ENCODE measurements at places on chromosomes 3 and 15.

DNA sequence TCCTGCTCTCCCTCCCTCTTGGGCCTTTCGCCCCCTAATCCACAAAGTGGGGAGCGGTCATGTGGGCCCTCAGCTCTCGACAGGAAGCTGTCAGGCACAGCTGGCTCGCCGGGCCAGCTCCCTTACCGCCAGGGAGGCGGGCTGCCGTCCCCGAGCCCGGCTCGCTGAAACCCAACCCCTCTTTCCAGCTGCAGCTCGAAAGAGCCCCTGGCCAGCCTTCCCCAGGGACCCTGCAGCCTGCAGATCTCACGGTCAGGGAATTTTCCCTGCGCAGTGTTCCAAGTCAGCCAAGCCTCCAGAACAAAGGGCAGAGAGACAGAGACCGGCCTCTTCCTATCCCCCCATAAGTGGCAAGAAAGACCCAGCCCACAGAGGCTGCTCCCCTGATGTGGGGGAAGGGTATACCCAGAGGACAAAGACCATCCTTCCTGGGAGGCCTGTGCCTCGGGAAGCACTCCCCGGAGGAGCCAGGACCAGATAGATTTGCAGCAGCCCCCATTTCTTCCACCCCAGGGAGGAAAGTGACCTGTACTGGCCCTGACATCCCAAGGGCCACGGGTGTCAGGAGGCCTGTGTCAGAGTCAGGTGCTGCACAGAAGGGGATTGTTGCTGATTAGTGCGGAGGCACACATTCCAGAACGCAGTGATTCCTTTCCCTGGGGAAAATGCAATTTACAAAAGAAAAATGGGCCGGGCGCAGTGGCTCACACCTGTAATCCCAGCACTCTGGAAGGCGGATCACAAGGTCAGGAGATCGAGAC, 32.6 kb downstream of the MAGEF1 start:
- no peak for DNase-seq

DNA sequence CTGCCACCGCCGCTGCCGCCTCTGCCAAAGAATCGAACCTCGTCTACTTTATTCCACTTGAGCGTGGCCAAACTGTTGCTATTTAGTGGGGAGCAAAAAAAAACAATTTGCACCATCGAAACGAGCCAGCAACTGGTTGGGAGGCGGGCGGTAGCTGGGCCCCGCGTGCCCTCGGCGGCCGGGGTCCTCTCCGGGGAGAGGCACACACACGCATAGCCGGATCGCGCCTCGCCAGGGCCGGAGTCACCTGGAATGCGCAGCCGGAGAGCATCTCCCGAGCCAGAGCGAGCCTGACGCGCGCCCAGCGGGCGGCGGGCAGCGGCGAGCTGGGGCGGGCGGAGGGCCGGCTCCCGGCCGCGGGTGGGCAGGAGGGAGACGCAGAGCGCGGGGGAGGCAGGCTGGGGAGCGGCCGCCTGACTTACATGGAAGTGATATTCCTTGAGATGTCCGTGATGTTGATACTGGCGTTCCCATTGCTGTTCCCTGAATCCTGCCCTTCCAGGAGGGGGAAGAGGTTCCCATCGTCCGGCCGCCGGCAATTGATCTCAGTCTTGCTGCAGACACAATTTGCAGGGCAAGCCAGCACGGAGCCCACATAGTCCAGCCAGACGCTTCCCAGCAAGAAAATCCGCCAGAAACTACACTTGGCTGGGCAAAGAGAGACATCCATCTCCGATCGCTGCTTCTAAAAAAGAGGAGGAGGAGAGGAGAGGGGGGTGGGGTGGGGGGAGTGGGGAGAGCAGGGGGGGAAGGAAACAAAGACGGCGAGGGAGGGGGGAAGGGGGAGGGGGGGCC, 858 bp downstream of the NTRK3 start:
- DNase-seq: no peak

- DNase-seq: no peak
These were observed 164.6 kb downstream of the ATG7 start for GRCh38 chr3:11436775-11437174.

- no peak for DNase-seq
These were observed 9.8 kb downstream of the TFG start for GRCh38 chr3:100719136-100719535.

DNA sequence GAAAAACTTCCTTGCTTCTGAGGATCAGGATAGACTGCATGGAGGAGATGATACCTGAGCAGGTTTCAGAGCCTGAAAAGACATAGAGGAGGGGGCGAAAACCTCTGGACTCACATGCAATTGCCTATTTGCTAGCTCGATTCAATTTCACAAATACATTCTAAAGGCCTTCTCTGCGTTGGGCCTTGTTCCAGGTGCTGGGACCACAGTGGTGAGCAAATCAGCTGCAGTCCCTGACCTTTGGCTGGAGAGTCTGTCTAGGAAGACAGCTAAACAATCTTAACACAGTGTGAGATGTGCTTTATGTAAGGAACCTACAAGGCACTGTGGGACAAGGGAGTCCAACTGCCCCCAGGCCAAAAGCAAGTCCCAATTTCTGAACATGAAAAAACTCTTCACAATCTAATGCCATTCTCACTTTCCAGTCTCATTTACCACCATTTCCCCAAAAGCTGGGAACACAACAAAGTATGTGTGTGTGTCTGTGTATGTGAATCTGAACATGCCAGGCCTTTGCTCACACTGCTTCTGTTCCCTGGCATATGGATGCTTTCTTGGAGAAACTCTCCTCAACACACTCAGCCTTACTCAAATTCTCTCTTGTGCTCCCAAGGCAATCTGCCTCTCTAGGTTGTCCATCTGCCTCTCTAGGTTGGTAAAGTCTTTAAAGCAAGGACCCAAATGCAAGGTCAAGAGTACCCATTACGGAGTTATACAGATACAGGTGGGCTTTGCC, 2.1 kb upstream of the PCCB start:
- no peak for DNase-seq
